ENCODE measurements at places on chromosomes 2 and 18. TPM values are rescaled to one million over a fixed set of nuclear protein-coding genes. Genes with fewer than 3 reads are reported as not detected.
A peak's percentile ranks its signal among the peaks of the same experiment; 100 is the strongest.

Gene CD8B2
- total RNA-seq: 1.0 TPM

Gene SIX3
- total RNA-seq: not detected

Gene STRN
- 43.4 TPM for total RNA-seq

Gene MAP3K19
- total RNA-seq: not detected

- H3K4me1 ChIP-seq: peaks cover 67% of the 10 kb centered on the region
- H3K4me3 ChIP-seq: no peak overlapping the region
- H3K27me3 ChIP-seq: no peaks in the 10 kb centered on the region
- peak overlapping the region; percentile 65 for H3K27ac ChIP-seq
- no peaks in the 10 kb centered on the region for H3K36me3 ChIP-seq
These were observed 156.1 kb upstream of the ID2 start for GRCh38 chr2:8525582-8526402.

- H3K27me3 ChIP-seq: peaks cover 20% of the 10 kb centered on the region
- H3K36me3 ChIP-seq: no peaks in the 10 kb centered on the region
- no peak for DNase-seq
- no peaks in the 10 kb centered on the region for H3K4me1 ChIP-seq
- no peak within 1 kb of the TSS for H3K4me3 ChIP-seq
- no peak within 1 kb of the TSS for H3K27ac ChIP-seq
These were observed at the start of gene ST8SIA3 for GRCh38 chr18:57352271-57352701. ST8SIA3 (plus strand) TSS chr18:57352557; CDS start chr18:57352847, 290 bp downstream.

DNA sequence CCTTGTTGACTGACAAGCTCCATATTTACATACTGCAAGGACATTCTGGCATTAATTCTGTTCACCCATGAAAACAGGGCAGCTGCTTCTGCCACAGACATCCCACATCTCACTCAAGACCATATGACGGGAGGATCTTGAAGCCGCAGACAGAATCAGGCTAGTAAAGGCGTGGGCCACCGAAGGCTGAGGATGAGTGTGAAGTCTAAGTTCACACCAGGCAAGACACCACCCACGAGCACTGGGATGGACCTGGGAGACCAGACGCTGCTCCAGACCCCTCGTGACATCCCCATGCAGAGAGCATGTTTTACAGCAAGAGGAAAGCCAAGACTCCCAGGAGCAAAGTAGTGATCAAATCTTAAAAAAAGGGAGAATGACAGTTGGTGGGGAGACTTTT is 3.2 kb downstream of the FHL2 start:
- DNase-seq: no peak
- peaks cover 14% of the 10 kb centered on the region for H3K27me3 ChIP-seq
- no peaks in the 10 kb centered on the region for H3K36me3 ChIP-seq
- H3K4me1 ChIP-seq: peaks cover 14% of the 10 kb centered on the region
- H3K27ac ChIP-seq: no peak overlapping the region

- H3K36me3 ChIP-seq: no peaks in the 10 kb centered on the region
- no peak for DNase-seq
- H3K4me3 ChIP-seq: no peak overlapping the region
These were observed 123.9 kb downstream of the ZFP36L2 start for GRCh38 chr2:43102366-43103092.

- no peaks in the 10 kb centered on the region for H3K36me3 ChIP-seq
- no peak overlapping the region for H3K27ac ChIP-seq
- H3K4me3 ChIP-seq: no peak overlapping the region
- H3K4me1 ChIP-seq: peaks cover 16% of the 10 kb centered on the region
These were observed 16.1 kb upstream of the MLPH start for GRCh38 chr2:237470914-237471313.

- no peak overlapping the region for H3K4me3 ChIP-seq
- no peaks in the 10 kb centered on the region for H3K36me3 ChIP-seq
- H3K27me3 ChIP-seq: no peaks in the 10 kb centered on the region
- no peak for DNase-seq
- H3K4me1 ChIP-seq: no peaks in the 10 kb centered on the region
These were observed 3.4 kb downstream of the FANCL start for GRCh38 chr2:58237741-58238140.

DNA sequence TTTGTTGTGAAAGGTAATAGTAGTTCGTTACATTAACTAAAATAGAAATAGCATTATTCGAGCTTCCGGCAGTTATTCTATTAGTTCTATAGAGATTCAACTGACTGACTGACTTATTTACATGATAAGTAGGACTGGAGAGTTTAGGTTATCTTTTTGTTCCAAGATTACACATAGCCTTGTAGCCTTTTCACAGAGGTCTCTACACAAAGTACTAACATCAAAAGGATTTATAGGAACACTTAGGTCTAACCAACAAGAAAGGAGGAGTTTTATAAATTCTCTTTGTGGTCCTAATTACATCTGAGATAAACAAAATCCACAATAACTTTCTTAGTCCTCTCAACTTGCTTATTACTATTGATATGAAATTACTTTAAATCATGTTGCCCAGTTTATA is 62.8 kb downstream of the SOS1 start:
- DNase-seq: no peak
- no peak overlapping the region for H3K27ac ChIP-seq
- H3K27me3 ChIP-seq: no peaks in the 10 kb centered on the region

GRCh38 chr2:129237966-129238725 is 741.3 kb upstream of the RAB6C start:
- H3K27me3 ChIP-seq: no peaks in the 10 kb centered on the region
- H3K36me3 ChIP-seq: no peaks in the 10 kb centered on the region
- H3K4me1 ChIP-seq: no peaks in the 10 kb centered on the region
- no peak for DNase-seq

GRCh38 chr2:142880279-142880678 is 2.8 kb downstream of the KYNU start:
- H3K36me3 ChIP-seq: no peaks in the 10 kb centered on the region
- H3K4me1 ChIP-seq: no peaks in the 10 kb centered on the region
- no peak overlapping the region for H3K27ac ChIP-seq
- H3K27me3 ChIP-seq: no peaks in the 10 kb centered on the region

- no peak for DNase-seq
- no peaks in the 10 kb centered on the region for H3K27me3 ChIP-seq
- H3K36me3 ChIP-seq: no peaks in the 10 kb centered on the region
- H3K27ac ChIP-seq: no peak overlapping the region
- H3K4me3 ChIP-seq: no peak overlapping the region
- H3K4me1 ChIP-seq: peaks cover 35% of the 10 kb centered on the region
These were observed 39.1 kb downstream of the CDC42EP3 start for GRCh38 chr2:37632310-37632709.
